ENCODE measurements at places on chromosomes 2 and 18.

- DNase-seq = no peak
Measured at GRCh38 chr2:28480403-28481049, 15.3 kb upstream of the PLB1 start.

- DNase-seq = no peak
Measured at GRCh38 chr18:2916184-2916583, 69.4 kb downstream of the EMILIN2 start.

GRCh38 chr18:4096486-4096885 is 358.6 kb downstream of the DLGAP1 start:
- peak; percentile 29 for DNase-seq

DNA sequence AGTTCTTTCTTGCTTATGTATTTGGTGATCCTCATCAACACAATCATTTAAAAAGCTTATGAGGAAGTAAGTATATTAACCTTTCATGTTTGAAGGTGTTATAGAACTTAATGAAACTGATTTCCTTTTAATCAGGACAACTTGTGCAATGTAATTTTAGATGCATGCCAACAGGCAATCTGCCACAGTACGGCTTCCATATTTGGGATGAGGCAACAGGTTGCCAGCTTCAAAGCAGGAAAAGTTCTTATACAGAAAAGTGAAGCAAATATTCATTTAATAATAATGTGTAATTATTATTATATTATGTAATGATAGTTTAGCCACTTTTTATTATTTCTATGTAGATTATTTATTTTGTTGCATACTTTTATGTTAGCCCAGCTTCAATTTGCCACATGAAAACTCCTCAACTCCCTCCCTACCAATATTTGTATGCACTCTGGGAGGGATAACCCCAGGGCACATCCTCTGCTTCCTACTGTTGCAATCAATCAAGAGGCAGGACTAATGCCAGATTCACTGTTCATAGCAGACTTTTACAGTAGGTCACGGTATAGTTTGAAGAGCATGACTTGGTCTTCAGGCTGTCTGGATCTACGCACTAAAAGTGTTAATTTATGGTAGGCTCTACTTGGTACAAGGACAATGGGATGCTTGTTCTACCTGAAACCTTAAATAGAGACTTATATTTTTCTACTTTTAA is 277.2 kb downstream of the AGPS start:
- DNase-seq = no peak

GRCh38 chr18:25496544-25496943 is 144.6 kb upstream of the ZNF521 start:
- DNase-seq = no peak

DNA sequence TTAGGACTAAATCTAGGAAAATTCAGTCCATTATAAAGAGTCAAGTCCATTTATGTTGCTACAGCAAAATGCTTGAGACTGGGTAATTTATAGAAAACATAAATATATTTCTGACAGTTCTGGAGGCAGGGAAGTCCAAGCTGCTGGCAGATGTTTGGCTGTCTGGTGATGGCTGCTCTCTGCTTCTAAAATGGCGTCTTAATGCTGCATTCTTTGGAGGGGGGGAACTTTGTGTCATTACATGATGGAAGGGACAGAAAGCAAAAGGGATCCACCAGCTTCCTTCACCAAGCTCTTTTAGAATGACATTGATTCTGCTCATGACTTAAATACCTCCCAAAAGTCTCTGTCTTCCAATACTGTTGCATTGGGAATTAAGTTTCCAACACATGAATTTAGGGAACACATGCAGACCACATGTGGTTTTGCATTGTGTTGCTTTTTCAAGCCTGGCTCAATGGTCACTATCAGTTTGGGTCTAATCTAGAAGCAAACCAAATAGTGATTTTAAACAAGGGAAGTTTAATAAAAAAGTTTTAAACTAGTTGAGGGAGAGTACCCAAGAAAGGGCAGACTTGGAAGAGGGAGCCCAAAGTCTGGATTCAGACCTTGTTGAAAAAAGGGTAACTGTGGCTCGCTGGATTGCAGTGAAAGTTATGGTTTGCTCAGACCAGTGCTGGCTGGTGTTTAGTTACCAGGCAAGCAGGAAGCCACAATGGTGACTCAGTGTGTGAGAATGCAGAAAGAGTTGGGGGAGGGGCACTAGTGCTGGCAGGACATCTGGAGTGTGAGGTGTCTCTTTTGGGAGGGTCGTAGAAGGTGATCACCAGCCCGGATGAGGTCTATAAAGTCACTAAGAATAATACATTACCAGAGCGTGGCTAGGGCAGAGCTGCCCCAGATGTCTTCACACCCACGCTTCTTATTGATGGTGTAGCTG is 30.8 kb downstream of the C18orf54 start:
- DNase-seq = peak; percentile 76

DNA sequence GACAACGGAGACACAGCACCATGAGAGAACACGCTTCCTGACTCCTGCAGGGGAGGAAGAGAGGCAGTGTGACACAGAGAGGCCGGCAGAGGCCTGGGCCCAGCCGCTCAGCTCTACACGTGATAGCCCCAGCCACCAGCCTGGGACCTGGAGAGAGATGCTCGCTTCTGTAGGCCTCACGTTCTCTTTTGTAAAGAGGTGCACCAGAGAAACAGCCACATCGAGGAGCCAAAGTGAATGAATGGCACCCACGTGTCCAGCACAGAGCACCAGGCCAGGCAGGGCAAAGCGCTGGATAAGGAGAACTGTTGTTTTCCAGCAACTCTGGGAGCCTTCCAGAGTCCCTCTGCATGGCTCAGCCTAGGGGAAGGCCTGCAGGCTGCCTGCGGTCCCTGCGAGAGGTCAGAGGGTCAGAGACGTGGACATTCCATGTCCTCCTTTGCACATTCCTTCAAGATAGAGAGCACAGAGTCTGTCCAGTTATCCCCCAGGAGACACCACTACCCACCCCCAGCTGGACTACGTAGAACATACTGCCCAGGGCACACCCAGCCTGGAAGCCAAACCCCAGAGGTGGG is 14.2 kb downstream of the LIMS2 start:
- DNase-seq = no peak

GRCh38 chr2:50863856-50864255 is 168.1 kb downstream of the NRXN1 start:
- DNase-seq = no peak

DNA sequence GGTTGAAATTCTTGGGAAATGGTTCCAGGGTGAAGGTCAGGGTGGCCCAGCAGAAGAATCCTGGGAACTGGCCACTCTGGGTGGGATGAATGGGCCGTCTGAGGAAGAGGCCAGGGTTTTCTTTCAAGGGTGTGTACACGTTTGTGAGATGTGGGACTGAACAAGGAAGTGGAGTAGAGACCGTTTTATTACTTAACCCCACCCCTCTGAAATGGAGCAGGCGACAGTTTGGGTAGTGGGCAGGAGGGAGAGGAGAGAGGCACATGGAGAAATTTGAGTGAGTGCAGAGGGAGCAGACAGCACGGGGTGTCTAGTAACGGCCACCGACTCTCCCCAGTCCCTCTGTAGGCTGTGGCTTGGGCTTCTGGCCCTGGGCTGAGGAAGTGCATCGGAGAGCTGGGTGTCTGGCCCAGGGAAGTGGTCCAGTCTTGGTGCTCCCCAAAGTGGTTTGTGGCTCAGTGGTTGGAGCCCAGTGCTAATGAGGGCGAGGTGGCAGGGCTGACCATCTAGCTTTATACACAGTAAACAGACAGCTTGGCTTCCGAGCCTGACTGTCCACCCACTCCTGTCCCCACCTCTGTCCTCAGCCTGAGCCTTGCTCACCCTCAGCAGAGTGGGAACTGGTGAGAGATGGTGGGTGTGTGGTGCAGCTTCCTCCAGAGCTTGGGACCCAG is 135.3 kb downstream of the DYSF start:
- DNase-seq = no peak

DNA sequence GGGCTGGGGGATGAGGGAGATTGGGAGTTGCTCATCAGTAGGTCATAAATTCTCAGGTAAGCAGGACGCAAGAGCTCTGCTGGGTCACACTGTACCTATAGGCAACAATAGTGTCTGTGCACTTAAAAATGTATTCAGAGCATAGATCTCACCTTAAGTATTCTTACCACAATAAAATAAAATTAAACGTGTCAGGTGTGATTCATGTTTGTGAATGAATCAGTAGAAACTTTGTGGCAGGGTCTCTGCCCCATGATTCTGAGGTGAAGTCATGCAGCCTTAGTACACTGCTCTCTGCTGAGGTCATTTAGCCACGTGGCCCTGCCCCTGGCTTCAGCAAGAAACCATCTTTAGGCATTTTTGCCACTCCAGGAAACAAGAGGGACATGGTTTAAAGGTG is 253.8 kb downstream of the FBXO15 start:
- peak; percentile 83 for DNase-seq

- DNase-seq = no peak
Measured at GRCh38 chr2:51781691-51782090, 749.8 kb upstream of the NRXN1 start.

DNA sequence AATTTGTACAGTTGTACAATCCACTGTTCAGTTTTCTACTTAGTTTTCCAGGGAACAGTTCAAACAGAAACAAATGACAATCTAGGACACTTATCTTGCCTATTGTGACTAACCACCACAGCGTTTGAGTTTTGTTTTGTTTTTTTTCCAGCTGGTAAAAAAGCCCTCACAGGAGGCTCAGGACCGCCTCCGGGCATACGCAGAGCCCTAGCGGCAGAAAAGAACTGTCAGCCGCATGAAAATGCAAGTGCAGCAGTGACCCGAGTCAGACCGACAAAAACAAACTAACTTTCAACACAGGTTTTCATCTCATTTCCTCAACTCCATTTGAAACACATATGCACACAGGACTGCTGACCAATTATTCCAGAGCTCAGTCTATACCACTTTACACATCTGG is 68.6 kb downstream of the STEAP3 start:
- DNase-seq = no peak

- DNase-seq = no peak
Measured at GRCh38 chr2:239540174-239540573, 139.4 kb upstream of the HDAC4 start.

GRCh38 chr18:58978916-58979315 is 114.2 kb downstream of the ZNF532 start:
- no peak for DNase-seq

Data from foreskin keratinocyte (primary cell).